Osteoblast (primary cell): ENCODE measurements at places on chromosomes 3 and 15. TPM values are rescaled to one million over a fixed set of nuclear protein-coding genes. Genes with fewer than 3 reads are reported as not detected.

- DNase-seq: no peak
- no peak overlapping the region for H3K27ac ChIP-seq
- peaks cover 9% of the 10 kb centered on the region for H3K4me1 ChIP-seq
- H3K4me3 ChIP-seq: no peak overlapping the region
- no peaks in the 10 kb centered on the region for H3K36me3 ChIP-seq
Observed at GRCh38 chr15:82549199-82549665, 9.0 kb upstream of the RPS17 start.

DNA sequence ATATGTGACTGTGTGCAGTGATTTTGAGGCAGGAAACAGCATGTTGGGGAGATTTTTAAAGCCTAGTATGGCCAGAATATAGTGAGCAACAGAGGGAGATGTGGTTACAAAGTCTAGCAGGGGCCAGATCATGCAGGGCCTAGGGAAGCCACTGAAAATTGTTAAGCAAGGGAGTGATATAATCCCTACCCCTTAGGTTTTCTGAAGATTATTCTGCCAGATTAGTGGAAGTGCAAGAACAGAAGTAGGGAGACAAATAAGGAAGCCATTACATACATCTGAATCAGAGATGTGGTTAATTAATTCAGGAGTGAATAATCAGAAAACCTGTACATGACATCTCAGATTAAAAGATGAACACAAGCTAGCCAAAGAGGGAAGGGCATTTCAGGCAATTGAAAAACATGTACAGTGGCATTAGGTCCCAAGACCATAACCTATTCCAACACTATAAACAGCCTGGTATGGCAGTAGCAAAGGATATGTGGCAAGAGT is 54.8 kb downstream of the MSL2 start:
- H3K27ac ChIP-seq: peak overlapping the region; percentile 89
- H3K4me1 ChIP-seq: peaks cover 21% of the 10 kb centered on the region
- DNase-seq: no peak
- H3K27me3 ChIP-seq: no peaks in the 10 kb centered on the region

GRCh38 chr15:98978153-98978552 is 29.4 kb downstream of the PGPEP1L start:
- peaks cover 11% of the 10 kb centered on the region for H3K4me1 ChIP-seq
- no peak overlapping the region for H3K27ac ChIP-seq
- no peaks in the 10 kb centered on the region for H3K36me3 ChIP-seq
- no peak for DNase-seq
- H3K27me3 ChIP-seq: no peaks in the 10 kb centered on the region
- H3K4me3 ChIP-seq: no peak overlapping the region

DNA sequence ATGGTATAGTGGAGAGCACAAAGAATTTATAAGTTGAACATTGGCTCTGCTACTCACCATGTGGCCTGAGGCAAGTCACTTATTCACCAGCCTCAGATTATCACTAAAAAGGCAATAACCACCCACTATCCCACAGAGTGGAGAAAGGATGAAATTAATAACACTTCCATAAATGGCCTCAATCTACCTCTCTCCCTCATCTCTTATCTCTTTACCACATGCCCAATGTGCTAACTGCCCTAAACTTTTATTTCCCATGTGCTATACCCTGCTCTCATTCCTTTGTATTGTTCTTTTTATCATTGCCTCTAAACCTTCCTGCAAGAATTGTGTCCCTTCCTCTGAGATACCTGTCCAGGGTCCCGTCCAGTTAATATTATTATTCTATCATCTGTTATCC is 26.0 kb downstream of the SLC12A6 start:
- no peak overlapping the region for H3K27ac ChIP-seq
- DNase-seq: no peak
- no peaks in the 10 kb centered on the region for H3K27me3 ChIP-seq
- no peak overlapping the region for H3K4me3 ChIP-seq
- peaks cover 7% of the 10 kb centered on the region for H3K4me1 ChIP-seq

- H3K27me3 ChIP-seq: no peaks in the 10 kb centered on the region
- peak; percentile 94 for DNase-seq
- H3K36me3 ChIP-seq: peaks cover 21% of the 10 kb centered on the region
- peak overlapping the region; percentile 77 for H3K27ac ChIP-seq
- H3K4me3 ChIP-seq: peak overlapping the region; percentile 7
Observed at GRCh38 chr3:50242851-50243542, 7.0 kb downstream of the GNAI2 start.

DNA sequence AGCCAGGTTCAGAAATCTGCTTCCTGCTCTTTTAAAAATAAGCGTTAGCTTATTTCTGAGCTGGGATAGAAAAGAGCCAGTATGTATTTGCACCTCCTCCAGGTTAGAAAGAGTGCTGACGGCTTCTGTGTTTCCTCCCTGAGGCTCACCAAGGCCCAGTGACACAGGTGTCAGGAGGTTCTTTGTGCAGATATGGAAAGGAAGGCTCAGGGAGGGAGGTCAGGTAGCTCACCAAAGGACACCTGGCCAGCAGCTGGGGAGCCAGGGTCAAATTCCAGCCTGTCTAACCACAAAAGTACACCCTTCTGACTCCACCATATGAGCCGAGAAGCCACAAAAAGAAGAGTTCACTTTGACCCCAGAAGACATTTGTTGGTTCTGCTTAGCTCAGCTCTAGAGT is 201.0 kb upstream of the WNT5A start:
- no peak overlapping the region for H3K27ac ChIP-seq
- H3K4me3 ChIP-seq: no peak overlapping the region
- no peaks in the 10 kb centered on the region for H3K36me3 ChIP-seq
- no peak for DNase-seq
- H3K4me1 ChIP-seq: peaks cover 2% of the 10 kb centered on the region

The NR2F2 gene
- 13.0 and 14.5 TPM in 2 replicates for total RNA-seq

The GABRB3 gene
- total RNA-seq: under 0.01 and 1.5 TPM in 2 replicates

The HTD2 gene
- total RNA-seq: 6.2 TPM in 2 replicates

The SLC2A2 gene
- total RNA-seq: not detected in 2 replicates
